Activated CD4-positive, alpha-beta T cell treated with anti-CD3 and anti-CD28 coated beads, Interleukin-2, Interleukin-6, amounts not matched to agents 100 ng/mL and 50 ng/mL, durations not matched to agents 16 hours and 8 hours (primary cell): ENCODE measurements at places on chromosomes 11 and 22.

GRCh38 chr11:20157728-20158127 is 2.5 kb downstream of the DBX1 start:
- DNase-seq: no peak

GRCh38 chr11:68269414-68270081 is 2.2 kb downstream of the C11orf24 start:
- DNase-seq: no peak

DNA sequence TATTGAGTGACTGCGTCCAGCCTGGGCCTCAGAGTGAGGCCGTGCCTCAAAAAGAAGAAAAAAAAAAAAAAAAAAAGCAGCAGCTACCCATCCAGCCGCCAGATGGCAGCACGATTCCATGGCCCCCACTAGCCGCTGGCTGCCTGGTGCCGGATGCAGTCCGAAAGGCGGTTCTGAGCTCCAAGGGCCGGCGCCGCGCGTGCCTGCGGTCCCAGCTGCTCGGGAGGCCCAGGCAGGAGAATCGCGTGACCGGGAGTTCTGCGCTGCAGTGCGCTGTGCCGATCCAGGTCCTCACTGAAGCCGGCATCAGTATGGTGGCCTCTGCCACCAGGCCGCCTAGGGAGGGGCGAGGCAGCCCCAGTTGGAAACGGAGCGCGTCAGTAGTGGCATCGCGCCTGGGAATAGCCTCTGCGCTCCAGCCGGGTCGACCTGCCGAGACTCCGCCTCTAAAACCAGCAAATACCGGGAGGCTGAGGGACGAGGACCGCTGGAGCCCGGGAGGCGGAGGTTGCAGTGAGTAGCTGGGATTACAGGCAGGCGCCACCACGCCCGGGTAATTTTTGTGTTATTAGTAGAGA is 19.3 kb downstream of the SCARF2 start:
- DNase-seq: peak; percentile 79

- no peak for DNase-seq
Measured at GRCh38 chr11:32013603-32014002, 77.3 kb upstream of the RCN1 start.

DNA sequence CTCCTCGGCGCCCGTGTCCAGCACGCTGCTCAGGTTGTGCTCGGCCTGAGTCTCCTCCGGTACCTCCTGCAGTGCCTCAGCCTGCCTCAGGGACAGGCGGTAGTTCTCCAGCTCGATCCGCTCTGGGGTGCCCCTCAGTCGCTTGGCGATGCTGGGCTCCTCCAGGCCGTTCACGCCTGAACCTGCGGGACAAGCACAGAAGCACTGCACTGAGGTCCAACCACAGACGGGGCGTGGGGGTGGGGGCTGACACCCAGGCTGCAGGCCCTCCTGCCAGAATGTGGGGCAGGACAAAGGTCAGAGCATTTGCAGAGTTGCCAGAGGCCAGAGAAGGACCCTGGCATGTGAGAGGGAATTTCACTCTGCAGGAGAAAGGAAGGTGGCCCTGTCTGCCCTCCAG is 67.6 kb upstream of the BID start:
- no peak for DNase-seq

DNA sequence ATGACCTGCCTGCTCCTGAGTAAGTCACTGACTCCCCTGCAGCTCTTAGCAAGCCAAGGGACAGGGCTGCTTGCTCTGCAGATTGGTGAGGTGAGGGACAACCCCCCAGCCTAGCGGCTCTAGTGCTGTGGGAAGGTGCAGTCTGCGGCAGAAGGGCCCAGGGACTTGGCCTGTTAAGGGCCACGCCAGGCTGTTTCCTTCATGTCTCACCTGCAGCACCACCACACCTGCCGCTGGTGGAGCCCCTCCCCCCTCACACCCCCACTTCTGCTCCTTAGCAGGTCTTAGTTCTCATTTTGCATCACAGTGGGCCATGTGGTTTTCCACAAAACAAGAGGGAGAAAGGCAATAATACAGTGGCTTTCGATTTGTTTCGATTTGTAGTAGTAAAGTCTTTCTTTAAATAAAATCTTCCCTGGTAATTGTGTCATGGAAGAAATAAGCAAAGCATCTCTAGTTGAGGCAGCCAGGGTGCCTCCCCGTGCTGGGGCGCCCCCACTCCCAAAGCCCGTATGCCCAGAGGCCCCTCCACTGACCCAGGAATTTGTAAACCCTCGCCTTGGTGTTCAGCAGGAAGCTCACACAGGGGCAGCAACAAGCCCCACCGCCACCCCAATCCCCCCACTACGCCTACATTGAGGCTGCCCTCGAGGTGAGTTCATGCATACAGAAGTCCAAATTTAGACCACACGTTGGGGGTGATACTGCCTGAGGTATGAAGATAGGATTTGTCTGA is 86.5 kb upstream of the CLDN5 start:
- peak; percentile 27 for DNase-seq

- no peak for DNase-seq
Measured at GRCh38 chr11:1521382-1522080, 35.0 kb upstream of the MOB2 start.

DNA sequence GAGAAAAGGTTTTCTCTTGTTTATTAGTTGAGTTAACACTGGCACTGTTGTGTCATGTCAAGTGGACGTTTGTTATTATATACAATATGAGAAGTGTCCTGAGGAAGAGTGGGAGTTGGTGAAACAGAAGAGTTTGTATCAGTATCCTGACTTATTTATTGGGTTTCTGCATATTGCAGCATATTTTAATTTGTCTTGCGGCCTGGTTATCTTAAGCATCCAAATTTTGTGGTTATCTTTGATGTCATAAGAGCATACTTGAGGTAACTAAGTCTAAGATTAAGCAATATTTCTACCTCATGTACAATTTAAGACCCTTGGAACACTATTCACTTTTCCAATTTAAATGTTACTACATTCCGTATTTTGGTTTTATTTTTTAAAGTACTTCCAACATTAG is 103.5 kb downstream of the DDX10 start:
- DNase-seq: no peak

DNA sequence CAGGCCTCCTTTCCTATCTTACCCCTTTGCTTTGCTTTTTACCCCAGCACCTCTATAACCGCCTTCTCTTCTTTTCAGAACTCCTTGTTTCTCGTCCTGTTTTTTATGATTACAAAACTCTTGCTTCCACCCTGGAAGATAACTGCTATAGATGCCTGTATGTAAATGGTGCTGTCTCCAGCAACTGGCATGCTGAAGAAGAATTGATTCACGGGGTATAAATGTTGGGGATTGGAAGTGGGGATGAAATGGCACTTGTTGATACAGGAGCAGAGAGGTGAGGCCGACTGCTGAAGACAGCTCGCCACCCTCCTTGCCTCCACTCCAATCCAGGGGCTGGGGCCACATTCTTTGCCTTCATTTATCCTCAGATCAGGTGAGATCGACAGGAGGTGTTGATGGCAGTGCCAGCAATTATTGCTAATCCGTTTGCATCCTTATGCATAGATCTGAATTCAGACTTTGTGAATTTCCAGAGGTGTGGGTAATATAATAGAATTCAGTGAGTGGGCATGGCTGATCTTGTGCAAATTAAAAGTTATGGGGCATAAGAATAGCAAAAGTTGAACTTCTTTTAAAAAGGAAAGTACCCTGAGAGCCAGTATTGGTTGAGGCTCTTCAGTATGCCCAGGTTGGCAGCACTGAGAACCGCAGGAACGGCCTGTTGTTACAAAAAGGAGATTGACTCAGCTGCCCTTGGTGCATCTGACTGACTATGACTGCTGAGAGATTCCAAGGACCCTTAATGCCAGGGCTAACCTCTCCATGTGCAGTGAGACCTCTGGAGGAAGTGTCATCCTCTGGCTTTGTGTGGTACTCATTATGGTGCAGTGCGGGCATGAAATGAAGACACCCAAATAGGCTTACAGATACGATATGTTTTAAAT is 5.3 kb downstream of the NEAT1 start:
- DNase-seq: peak; percentile 74

DNA sequence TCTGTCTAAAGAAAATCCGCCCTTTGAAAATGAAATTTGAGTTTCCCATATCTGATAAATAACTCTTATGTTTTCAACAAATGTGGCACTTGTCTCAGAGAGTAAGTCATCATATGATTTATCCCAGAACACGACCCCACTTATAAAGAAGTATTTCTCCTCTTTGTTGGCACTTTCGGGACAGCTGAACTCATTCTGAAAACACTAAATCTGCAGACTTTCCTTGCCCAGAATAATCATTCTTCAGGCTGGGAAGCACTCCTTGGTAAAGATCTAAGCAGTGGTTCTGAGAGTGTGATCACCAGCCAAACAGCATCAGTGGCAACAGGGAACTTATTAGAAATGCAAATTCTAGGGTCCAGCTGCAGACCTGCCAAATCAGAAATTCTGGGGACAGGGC is 532.2 kb upstream of the API5 start:
- DNase-seq: no peak
